Activated naive CD8-positive, alpha-beta T cell treated with anti-CD3 and anti-CD28 coated beads, Interleukin-2, amount 50 U/mL, for 16 hours (primary cell): ENCODE measurements at places on chromosomes 6 and 20.

DNA sequence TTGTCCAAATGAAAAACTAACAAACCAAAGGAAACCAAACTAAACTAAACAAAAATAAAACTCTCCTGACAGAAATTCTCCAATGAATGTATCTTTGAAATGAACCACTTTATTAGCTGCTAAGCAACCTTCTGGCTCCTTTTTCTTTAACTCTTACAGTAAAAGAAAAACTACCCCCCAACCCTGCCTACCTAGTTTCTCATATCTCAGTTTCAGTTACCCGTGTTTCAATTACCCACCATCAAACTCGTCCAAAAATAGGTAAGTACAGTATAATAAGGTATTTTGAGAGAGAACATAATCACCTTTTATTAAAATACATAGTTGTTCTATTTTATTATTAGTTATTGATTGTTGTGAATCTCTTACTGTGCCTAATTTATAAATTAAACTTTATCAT, 177.4 kb upstream of the THEMIS start:
- DNase-seq = no peak

DNA sequence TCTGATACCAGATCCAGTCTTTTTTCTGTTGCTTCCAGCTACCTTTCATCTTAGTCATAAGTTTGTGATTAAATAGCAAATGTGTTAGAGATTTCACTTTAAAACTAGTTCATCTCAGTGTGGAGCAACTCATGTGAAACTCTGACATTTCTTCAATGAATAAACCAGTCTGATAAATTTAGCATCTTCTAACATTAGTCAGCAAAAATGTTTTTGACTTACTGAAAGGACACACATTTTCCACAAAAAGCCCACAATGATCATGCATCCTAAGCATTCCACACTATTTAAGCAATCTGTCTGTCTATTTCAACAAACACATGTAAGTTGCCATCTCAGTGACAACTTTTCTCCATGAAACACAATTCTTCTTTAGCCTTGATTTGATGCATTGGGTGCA, 222.2 kb upstream of the SLC35B3 start:
- DNase-seq = no peak

GRCh38 chr6:161439093-161439492, 165.2 kb upstream of the AGPAT4 start:
- DNase-seq = no peak

DNA sequence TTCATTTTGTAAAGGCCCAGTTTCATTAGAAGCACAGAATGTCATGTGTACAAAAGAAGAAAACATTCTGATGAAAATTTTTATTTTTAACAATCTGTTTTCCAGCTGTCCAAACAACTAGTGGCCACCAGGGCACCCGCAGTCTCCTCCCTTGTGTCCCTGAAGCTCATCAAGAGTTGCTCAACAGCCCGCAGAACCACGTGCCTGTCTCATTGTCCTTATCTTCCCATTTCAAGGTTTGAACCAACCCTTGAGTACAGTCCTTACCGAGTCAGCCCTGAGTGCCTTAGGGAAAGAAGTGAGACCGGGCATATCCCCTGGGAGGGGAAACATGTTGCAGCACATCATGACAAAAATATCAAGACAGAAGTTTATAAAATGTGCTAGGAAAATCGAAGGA, 15.9 kb upstream of the ZNF133 start:
- no peak for DNase-seq

DNA sequence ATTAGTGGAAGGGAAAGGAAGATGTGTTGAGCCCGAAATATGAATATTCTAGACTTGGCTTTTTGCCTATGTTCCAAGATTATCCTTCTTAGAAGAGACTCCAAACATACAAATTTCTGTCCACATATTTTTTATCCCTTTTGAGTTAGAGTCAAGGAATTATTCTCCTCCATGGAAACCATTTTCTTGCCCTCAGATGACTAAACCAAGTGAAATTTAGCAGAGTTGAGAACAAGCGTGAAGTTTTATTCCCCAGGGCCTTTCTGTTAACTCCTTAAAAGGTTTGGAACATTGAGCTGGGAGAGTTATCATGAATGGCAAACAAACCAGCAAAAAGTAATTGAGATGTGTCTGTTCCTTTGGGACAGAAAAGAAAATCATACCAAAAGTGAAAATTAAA, 286.1 kb upstream of the PLCB4 start:
- no peak for DNase-seq

DNA sequence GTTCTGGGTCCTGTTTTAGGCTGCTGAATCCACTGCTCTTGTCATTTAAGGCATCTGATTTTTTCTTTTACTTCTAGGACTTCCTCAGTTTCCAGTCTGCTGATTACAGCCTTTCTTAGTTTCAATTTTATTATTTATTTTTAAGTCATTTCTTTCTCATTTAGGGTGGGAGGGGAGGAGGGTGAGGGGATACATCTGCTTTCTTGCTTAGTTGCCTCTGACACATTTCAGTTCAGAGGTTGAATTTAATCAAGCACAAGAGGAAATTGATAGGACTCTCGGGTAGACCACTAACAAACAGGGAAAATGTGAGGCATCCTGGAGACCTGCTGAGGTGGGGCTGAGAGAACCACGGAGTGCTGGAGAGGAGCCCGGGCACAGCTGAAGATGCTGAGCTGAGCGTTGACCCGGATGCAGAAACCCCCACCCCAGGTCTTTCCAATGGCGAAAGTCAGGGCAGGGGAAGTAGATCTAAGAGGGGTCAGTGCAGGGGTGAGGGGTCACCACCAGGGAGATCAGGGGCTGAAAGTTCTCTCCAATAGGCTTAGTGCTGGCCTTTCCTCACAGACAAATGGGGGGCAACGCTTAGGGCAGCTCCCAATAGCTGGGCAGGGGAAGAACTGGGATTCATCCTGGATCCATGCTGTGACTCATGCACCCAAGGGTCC, 7.6 kb upstream of the TREML2 start:
- DNase-seq = no peak

GRCh38 chr6:125623085-125623484, 126.3 kb upstream of the HEY2 start:
- no peak for DNase-seq

DNA sequence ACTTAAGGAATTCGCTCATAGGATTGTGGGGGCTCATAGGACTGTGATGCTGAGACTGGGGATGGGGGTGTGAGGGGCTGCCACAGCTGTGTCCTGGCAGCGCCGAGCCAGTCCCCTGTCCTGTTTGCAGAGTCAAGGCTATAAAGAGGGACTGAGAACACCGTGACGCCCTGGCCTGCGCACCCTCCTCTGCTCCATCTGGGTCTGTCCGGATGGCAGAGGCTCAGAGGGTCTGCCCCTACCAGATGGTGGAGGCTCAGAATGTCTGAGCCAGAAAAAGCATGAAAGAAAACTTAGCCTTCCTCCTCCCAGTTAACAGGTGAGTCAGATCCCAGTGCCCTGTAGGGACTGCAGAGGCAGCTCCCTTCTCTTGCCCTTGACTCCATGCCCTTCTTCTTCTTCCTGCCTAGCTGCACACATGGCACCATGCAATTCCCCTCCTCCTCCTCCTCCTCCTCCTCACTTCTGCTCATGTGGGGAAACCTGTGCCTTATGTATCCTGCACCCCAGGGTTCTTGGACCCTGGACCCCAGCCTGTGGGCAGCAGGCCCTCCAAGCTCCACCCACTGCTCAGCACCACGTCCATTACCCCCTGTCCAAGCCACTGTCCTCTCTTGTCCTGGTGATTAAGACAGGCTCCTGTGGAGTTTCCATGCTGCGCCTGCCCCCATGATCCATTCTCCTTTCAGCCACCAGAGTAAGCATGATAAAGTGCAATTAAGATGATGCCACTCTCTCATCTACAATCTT, 410.0 kb upstream of the SULF2 start:
- no peak for DNase-seq

GRCh38 chr20:4069751-4070150, 54.4 kb upstream of the RNF24 start:
- DNase-seq = no peak

GRCh38 chr6:37260444-37260843, 2.5 kb upstream of the TMEM217 start:
- no peak for DNase-seq

DNA sequence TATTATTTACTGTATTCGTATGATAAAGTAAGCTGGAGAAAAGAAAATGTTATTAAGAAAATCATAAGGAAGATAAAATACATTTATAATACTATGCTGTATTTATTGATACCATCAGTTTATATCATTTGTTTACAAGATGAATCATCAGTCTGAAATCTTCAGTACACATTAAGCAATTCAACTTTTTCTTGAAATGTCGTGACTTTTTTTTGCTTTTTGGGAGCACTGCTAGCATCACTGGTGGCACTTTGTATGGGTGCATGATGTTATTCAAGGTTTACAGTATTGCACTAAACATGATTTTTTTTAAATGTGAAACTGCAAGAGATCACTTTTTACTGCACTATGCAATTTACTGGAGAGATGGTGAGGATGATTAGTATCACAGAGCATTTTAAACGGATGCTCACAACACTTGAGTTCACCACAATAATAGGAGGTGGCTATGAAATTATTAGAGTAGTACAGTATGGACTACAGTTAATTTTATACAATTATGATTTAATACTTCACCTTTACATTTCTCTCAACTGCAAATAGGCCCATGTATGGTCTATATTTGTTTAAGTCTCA, 85.9 kb downstream of the SNAP25 start:
- DNase-seq = no peak

- DNase-seq = no peak
Measured at GRCh38 chr20:31820228-31820627, 1.1 kb downstream of the MYLK2 start.

DNA sequence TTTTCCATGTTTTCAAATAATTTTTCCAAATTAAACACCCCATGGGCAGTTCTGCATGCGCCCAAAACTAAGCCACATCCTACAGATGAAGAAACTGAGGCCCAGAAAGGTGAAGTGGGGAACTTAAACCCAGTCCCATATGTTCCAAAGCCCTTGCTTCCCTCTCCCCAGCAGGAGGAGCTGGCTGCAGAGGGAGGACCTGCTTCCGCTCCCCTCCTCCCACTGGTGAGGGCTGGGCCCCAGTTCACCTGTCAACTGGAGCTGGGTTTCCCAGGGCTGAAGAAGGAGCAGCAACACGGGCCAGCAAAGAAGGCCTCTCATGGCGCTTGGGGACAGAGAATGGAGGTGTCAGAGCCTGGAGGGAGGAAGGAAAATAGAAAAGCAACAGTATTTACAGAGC, 1.4 kb upstream of the RBPJL start:
- no peak for DNase-seq
